ENCODE measurements at places on chromosomes 7 and 10. TPM values are rescaled to one million over a fixed set of nuclear protein-coding genes. Genes with fewer than 3 reads are reported as not detected.

The GLI3 gene
- total RNA-seq: 3.6 TPM

The ASB10 gene
- not detected for total RNA-seq

The SEMA3D gene
- total RNA-seq: 0.57 TPM

The SPDYE9 gene
- not detected for total RNA-seq

The SH2D4B gene
- 0.10 TPM for total RNA-seq

The CABCOCO1 gene
- 0.76 TPM for total RNA-seq

The HTRA1 gene
- total RNA-seq: 39.1 TPM

The ACSM6 gene
- not detected for total RNA-seq

The CDHR1 gene
- not detected for total RNA-seq

The EN2 gene
- not detected for total RNA-seq
